ENCODE measurements at places on chromosomes 4 and X. TPM values are rescaled to one million over a fixed set of nuclear protein-coding genes. Genes with fewer than 3 reads are reported as not detected.
A peak's percentile ranks its signal among the peaks of the same experiment; 100 is the strongest.

Gene ETDA
- total RNA-seq, result not detected

Gene VSIG1
- not detected for total RNA-seq

Gene SRPX2
- 7.5 TPM for total RNA-seq

Gene ABCG2
- 1.6 TPM for total RNA-seq

Gene CHST7
- total RNA-seq, result 15.9 TPM

Gene FAM47E
- 3.0 TPM for total RNA-seq

Gene TENM3
- 1.5 TPM for total RNA-seq

Gene OTUD6A
- total RNA-seq, result not detected

GRCh38 chr4:186936496-186937375, 213.1 kb upstream of the FAT1 start:
- no peaks in the 10 kb centered on the region for H3K36me3 ChIP-seq
- no peaks in the 10 kb centered on the region for H3K27me3 ChIP-seq
- peak overlapping the region; percentile 1 for H3K4me3 ChIP-seq
- peak overlapping the region; percentile 25 for H3K27ac ChIP-seq

GRCh38 chrX:15214588-15214987, 55.3 kb downstream of the ASB9 start:
- no peak overlapping the region for H3K4me3 ChIP-seq
- no peaks in the 10 kb centered on the region for H3K27me3 ChIP-seq
- no peak for DNase-seq
- no peaks in the 10 kb centered on the region for H3K36me3 ChIP-seq
- no peaks in the 10 kb centered on the region for H3K4me1 ChIP-seq
- H3K27ac ChIP-seq, result no peak overlapping the region

DNA sequence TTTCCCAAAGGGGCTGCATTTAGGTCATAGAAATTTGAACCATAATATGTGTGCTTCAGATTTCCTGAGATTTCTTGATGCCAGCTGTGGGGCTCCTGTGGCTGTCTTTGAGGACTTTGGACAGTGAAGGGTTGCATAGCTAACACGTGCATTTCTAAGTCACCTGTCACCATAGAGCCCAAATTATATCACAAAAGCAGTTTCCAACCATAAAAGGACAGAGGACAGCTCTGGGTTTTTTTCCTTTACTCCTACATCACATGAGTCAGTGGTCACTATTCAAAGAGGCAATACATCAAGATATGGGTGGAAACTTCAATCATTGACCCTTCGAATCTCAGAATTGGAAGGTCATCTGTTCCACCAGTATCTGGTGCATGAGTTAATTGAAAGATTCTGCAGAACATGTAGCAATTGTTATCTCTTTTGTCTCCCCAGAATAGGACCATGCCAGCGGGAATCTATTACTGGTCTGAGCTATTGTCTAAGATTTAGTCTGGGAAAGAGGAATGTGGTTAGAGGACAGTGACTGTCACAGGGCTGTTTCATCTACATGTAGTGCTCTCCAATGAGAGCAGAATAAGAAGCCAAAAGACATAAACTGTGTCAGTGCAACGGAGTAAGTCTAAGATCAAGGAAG, 133.5 kb downstream of the AASDH start:
- no peak overlapping the region for H3K27ac ChIP-seq
- no peak for DNase-seq
- no peaks in the 10 kb centered on the region for H3K27me3 ChIP-seq
- no peaks in the 10 kb centered on the region for H3K36me3 ChIP-seq

DNA sequence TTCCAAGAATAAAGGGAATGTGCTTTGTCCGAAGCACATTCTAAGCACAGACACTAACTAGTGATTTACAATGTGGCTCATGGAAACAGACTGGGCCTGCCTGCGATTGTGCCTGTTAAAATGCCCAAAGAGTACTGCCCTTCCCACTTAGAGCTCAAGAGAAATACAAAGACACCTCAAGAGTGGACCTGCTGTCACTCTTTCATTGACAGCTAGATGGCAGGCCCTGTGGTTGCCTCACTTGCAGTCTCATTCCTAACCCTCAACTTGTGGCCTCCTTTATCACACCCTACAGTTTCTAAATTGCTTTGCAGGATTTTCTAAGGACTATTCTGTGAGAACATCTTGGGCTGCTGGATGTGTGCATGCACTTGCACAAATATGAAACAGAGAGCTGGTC, 331.0 kb upstream of the EMCN start:
- H3K4me1 ChIP-seq, result no peaks in the 10 kb centered on the region
- H3K27me3 ChIP-seq, result no peaks in the 10 kb centered on the region
- DNase-seq, result no peak
- H3K36me3 ChIP-seq, result no peaks in the 10 kb centered on the region
- no peak overlapping the region for H3K27ac ChIP-seq

DNA sequence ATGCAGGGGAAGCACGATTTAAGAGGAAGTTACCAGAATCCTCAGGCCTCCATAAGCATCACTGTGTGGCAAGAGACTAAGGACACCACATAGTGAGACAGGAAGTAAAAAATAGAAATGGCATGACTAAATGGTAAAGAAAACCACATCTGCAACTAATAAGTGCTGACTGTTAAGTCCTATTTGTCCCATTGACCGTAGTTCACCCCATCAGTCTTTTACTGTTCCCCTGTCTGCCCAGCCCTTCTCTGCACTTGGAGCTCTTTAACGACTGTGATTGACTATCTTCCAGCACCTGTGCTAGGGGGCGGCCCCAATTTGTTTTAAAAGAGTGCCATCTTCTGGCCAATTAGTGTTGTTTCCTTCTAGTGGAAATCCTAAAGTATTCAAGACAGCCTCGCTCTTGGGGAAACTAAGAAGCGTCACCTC, 94.2 kb downstream of the MAOA start:
- DNase-seq, result no peak
- no peak overlapping the region for H3K4me3 ChIP-seq
- no peaks in the 10 kb centered on the region for H3K4me1 ChIP-seq
- no peak overlapping the region for H3K27ac ChIP-seq
- no peaks in the 10 kb centered on the region for H3K27me3 ChIP-seq

DNA sequence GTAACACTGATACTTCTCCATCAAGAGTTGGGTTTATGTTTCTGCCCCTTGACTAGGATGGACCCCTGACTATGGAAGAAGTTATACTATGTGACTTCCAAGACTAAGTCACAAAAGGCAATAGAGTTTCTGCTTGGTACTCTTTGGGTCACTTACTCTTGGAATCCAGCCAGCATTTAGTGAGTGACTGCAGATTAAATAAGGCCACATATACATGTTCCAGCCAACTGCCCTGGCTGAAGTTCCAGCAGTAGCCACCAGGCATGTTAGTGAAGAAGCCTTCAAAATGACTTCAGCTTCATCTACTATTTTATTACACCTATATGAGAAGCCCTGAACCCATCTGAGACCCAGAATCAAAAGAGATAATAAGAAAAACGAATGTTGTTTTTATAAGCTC, 524.0 kb downstream of the DMD start:
- DNase-seq, result no peak
- H3K27me3 ChIP-seq, result no peaks in the 10 kb centered on the region
- H3K27ac ChIP-seq, result no peak overlapping the region
- H3K36me3 ChIP-seq, result no peaks in the 10 kb centered on the region
- H3K4me3 ChIP-seq, result no peak overlapping the region

- no peak overlapping the region for H3K4me3 ChIP-seq
- no peaks in the 10 kb centered on the region for H3K4me1 ChIP-seq
- H3K36me3 ChIP-seq, result no peaks in the 10 kb centered on the region
- no peak for DNase-seq
- no peak overlapping the region for H3K27ac ChIP-seq
- H3K27me3 ChIP-seq, result no peaks in the 10 kb centered on the region
Measured at GRCh38 chrX:115939070-115939469, 231.5 kb upstream of the AGTR2 start.

Data from left ventricle myocardium inferior (tissue), 1 donor.